ENCODE measurements at places on chromosomes 5 and 9.

DNA sequence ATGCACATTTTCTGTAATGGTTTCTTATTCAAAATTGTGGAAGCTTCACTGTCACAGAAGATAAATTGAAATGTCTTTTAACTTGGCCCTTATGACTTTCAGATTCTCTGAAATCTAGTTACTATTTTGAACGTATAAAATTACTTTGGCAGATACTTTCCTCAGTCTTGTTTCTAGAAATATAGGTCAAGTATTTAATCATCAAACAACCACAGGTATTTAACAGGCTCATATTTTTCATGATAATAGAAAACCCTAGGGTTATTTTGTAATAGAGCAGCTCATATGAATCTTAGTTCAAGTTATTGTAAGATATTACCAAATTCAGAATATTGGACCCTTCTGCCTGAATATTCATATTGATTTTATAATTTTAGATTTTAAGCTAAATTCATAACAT is 236.0 kb upstream of the CDH18 start:
- DNase-seq, result no peak

- no peak for DNase-seq
Measured at GRCh38 chr9:137078701-137079400, 1.5 kb downstream of the UAP1L1 start.

GRCh38 chr9:98786750-98787510 is 9.4 kb downstream of the ANKS6 start:
- DNase-seq, result no peak

GRCh38 chr5:137736496-137736895 is 607 bp upstream of the KLHL3 start:
- no peak for DNase-seq

- no peak for DNase-seq
Measured at GRCh38 chr5:132074091-132074771, 642 bp downstream of the CSF2 start.

GRCh38 chr5:3375586-3376311 is 219.9 kb upstream of the IRX1 start:
- DNase-seq, result no peak

DNA sequence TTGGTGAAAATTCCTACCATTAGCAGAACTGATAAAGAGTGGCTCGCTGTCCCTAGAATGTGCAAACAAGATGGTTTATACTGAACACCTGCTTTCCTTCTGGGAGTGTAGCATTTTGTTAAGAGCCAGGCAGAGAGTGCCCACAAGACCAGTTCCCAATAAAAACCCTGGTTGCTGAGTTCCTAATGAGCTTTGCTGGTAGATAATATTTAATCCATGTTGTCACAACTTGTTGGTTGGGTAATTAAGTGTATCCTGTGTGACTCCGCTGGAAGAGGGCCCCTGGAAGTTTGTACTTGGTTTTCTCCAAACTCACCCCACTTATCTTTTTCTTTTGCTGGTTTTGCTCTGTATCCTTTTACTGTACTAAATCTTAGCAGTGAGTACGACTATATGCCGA is 39.5 kb upstream of the GOLGA1 start:
- no peak for DNase-seq

- DNase-seq, result peak; percentile 75
Measured at GRCh38 chr5:160165137-160166068, 46.2 kb upstream of the PWWP2A start.

GRCh38 chr9:134100040-134100439 is 32.2 kb upstream of the BRD3 start:
- DNase-seq, result no peak

DNA sequence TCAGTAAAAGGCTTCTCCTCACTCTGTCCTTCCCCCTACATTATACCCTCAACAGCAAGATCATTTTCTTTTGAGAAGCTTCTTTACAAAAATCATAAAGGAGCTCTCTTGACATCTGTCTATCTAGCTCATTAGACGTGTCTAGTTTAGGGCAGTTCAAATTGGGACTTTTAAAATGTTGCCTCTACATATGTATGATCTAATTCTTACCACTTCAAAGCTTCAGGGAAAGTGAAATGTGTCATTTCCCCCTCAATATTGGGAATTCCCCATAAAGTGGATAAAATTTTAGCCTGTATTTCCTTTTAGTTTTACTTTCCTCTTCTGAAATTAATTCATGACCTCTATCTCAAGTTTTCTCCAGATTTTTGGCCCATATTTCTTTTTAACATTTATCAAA is 323.7 kb downstream of the ARRDC3 start:
- DNase-seq, result no peak

GRCh38 chr9:82571540-82571939 is 491.4 kb downstream of the RASEF start:
- no peak for DNase-seq

DNA sequence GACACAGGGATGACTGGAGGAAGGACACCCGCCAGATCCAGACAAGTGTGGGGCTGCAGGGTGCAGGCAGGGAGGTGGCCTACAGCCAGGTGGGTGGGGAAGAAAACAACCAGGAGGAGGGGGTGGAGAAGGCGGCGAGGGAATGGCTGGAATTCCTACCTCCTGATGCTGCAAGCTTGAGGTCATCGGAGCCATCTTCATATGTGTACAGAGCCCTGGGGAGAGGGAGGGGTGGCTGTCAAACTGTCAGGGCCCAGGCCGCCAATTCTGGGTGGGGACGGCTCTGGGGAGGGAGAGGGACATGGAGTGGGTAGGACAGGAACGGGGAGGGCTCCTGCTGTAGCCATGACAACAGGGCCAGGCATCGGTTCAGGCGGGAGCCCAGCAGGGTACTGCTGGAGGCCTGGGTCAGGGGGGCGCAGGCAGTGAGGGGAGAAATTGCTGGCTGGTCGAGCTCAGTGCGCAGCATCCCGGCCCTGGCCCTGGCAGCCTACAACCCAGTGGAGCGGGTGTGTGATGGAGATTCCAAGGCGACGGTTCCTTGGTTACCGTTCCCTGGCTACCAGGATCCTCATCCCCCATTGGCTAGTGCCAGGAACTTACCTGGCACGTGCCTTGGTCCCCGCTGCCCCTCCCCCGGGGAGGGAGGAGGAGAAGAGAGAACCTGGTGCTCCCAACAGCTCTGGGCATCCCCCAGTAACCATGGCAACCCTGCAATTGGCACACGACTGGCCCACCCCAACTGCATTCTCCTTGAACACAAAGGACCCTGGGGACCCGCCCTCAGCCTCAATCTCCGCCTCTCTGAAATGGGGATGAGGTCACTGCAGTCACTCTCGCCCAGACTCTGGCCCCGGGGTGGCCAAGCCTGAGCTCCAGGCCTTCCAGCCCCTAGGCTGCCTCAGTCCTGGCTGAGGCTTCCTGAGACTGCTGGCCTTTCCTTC is 4.5 kb downstream of the DBN1 start:
- no peak for DNase-seq

GRCh38 chr5:81044868-81045267 is 84.7 kb downstream of the RASGRF2 start:
- no peak for DNase-seq

DNA sequence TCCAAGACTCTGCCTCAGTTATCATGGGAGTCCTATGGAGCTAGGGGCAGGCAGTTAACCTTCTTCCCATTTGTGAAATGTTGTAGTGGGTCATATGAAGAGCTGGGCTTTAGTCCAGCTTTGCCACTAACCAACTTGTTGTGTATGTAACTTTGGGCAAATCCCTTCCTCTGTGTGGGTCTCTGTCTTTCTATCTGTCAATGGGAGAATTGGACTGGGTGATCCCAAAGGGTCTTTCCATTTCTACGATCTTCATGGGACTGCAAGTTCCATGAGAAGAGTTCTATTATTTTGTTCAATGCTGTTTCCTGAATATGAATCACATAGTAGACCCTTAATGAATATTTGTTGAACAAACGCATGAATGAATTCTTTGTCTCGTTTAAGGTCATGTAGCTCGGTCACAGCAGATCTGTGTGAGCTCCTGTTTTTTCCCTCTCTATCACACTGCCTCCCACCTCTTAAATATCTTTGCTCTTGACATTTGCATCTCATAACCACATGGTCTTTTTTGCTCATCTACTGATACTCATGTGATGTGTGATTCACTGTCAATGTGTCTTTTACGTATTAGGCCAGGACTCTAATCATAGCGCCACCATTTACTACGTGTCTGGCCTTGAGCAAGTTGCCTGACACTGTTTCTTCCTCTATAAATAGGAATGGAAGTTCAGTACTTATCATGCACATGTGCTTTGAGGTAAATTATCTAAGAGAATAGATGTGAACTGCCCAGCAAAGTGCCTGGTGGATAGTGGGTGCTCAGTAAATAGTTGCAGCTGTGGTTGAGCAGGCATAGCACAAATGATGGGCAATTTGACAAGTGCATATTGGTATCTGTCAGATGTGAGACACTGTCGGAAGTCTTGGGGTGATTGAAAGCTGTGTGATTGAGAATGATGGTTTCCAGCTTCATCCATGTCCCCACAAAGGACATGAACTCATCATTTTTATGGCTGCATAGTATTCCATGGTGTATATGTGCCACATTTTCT is 37.4 kb downstream of the PTTG1 start:
- DNase-seq, result no peak

DNA sequence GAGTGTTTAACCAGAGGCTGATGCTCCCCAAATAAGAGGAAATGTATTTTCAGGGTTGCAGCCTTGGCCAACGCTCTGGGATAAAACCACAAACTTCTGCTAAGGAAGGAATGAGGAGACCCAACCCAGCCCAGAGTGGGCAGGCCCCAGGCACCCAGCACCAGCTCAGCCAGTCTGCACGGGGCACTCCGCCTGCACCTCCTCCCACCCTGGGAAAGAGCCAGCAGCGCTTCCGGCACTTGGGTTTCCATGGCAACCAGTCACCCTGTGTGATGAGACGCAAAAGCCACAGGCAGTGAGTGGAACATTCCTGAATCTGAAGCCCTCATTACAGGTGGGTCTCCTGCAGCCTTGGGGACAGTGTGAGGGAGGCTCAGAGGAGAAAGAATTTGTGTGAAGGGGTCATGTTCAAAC is 85.2 kb upstream of the ZBTB43 start:
- DNase-seq, result peak; percentile 89

GRCh38 chr5:76667495-76667894 is 44.3 kb upstream of the F2RL2 start:
- no peak for DNase-seq

GRCh38 chr9:92680166-92681119 is 10.5 kb upstream of the IPPK start:
- DNase-seq, result no peak

- DNase-seq, result no peak
Measured at GRCh38 chr5:37631939-37632338, 207.9 kb downstream of the GDNF start.

DNA sequence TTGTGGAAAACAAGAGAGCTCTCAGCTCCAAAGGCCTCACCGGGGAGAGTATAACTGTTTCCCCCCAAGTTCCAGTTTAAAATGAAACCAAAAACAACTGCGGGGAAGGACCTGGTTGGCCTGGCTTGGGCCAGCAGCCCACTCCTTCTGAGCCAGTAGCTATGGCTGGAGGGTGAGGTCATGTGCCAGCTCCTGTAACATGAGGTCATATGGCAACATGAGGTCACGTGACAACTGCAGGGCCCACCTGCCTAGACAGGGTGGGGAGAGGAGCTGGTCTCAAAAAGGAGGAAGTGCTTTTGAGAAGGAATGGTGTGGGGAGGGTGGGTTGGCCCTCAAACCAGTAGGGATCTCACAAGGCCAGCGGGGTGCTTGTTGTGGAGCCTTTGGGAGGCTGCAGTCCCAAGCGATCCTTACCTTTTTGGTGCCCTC is 29.3 kb upstream of the CRB2 start:
- DNase-seq, result no peak

DNA sequence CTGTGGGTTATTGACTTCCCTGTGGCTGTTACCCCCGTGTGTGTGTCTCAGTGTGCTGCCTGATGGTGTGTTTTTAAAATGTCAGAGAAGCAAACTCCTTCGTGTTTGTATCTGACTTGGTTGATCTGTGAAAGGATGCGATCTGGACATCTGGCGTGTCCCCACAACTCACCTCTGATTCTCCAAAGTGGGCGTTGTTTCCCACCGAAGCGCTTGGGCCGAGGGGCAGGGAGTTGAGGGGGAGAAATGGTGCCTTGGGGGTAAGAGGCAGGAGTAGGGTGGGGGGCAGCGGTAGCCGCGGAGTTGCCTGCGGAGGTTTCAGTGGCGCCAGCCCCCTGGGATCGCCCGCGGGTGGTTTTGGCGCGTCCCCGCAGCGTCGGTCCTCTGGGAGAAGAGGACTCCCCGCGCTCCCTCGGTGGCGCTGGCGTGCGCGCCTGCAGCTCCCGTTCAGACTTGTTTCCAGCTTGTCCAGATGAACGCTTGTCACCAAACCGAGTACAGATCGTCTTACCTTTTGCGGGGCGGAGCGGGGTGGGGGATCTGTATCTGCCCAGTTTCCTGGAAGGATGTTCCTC is 1.1 kb downstream of the MAST4 start:
- no peak for DNase-seq

DNA sequence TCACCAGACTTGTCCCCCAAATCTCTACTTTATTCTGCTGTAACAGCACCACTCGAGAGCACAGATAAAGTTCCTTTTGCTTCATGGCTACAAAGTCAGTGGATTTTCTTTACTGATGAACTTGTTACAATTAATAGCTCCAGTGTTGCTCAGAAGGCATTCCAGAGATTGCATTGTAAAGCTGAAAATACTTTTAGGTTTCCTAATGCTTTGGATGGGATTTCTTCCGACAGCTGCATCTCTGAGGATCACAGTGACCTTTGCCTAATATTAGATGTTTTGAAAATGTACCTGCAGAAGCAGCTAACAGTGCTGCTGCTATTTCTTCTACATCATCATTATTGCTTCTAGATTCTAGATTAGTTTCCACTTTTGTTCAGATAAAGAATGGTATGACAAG is 58.8 kb upstream of the TMEM171 start:
- no peak for DNase-seq

GRCh38 chr5:180811623-180812124 is 9.1 kb upstream of the MGAT1 start:
- no peak for DNase-seq

DNA sequence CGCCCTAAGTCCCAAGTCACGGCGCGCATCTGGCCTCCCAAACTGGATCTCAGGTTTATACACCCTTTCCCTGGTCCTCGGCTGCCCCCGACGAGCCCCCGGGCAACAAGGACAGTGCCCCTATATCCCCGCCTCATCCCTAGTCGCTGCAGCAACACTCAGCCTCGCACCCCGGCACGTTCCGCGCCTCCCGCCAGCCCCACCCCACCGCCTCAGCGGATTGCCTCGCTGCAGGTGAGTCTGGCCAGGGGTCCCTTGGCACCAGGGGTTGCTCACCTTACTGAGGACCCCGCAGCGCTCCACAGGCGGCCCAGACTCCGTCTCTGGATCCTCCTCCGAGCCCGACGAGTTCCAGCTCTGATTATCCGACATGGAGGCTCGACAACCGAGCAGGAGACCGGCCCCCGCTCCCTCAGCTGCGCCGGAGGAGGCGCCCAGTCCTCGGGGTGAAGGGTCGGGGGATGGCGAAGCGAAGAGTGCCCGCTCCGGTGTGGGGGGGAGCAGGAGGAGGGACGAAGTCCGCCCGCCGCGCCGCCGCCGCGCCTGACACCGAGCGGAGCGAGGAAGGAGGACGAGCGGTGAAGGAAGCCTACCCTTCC is 494 bp downstream of the CERT1 start:
- DNase-seq, result peak; percentile 10
